ENCODE measurements at places on chromosomes 2 and 18.
A peak's percentile ranks its signal among the peaks of the same experiment; 100 is the strongest.

DNA sequence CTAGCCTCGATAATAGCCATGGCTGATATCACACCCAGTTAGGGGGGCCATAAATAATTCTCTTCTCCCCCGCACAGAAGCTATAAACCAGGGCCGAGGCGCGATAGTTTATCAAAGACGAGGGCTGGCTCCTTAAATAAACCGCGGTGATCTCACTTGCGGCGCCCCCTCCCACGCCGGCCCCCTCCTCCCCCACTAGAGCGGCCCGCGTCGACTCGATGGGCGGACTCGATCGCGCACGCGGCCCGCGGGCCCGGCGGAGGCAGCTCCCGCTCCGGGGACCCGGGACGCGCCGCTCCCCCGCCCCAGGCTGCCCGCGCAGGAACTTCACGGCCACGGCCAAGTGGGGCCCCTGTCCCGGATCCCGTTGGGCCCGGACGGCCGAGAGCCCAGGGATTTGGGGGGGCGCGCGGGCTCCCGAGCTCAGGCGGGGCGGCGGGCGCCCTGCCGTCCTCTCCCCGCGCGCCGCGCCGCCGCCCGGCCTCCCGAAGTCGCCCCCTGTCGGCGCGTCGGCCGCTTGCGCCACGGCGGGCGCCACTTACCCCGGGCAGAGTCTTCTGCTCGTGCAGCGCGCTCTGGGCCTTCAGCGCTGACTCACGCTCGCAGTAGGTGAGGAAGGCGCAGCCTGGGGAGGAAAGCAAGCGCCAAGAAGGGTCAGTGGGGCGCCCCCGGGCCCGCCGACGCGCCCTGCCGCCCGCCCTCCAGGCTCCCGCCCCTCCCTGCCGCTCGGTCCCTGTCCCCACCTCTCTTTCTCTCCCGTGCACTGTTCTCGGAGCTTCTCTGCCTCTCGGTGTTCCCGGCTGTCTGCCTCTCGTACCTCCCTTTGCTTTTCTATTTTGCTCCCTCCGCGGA lies 80.4 kb downstream of the CELF4 start:
- DNase-seq: no peak

DNA sequence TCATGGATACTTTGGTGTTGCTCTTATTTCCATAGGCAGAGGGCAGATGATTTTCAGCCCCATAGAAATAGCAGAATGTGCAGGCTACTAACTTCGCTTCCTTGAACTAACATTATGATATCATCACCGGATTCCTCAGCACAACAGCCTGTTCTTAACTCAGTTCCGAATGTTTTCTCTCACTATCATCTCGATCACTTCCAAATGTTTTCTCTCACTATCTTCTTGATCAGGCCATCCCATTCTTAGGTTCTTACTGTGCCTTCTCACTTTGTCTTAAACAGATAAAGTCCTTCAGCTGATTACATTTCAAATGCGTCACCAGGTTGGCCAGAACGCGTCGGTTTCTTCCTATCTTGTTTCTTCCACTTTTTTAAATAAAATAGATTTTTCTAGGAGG lies 11.4 kb upstream of the MBD2 start:
- no peak for DNase-seq

DNA sequence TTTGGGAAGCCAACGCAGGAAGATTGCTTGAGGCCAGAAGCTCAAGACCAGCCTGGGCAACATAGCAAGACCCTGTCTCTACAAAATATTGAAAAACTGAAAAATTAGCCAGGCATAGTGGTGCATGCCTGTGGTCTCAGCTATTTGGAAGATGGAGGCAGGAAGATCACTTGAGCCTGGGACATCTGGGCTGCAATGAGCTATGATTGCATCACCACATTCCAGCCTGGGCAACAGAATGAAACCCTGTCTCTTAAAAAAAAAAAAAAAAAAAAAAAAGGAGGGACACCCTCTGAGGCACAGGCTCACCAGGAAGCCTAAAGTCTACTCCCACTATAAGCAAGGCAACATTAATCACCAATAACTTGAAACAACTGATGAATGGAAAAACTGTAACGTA lies 151.1 kb downstream of the CCDC148 start:
- no peak for DNase-seq

DNA sequence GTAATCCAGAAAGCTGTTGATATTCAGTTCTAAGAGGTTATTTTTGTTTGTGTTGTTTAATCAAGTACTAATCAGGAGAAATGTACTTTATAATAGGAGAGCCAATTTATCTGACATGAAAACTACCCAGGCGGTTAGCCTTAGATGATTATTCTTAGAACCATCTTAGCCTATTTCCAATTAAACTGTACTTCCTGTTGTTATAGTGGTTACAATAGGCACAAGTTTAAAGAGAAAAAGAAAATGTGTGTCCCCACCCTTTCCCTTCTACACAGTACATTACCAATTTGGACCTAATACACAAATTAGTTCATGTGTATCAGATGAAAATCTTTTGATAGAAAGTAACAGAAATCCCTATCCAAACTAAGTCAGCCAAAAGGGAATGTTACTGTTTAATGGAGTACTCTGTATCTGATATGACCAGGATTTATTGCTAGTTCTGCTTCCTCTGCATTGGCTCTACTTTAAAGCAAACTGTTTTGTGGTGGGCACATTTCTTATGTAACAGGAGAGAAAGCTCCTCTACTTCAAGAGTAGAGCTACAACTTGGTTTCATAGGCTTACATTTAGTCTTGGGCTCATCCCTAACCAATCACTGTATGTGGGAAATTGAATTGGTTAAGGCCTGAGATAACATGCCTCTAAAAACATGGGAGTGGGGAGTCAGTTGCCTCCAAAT lies 217.9 kb downstream of the UBE2E3 start:
- DNase-seq: no peak

DNA sequence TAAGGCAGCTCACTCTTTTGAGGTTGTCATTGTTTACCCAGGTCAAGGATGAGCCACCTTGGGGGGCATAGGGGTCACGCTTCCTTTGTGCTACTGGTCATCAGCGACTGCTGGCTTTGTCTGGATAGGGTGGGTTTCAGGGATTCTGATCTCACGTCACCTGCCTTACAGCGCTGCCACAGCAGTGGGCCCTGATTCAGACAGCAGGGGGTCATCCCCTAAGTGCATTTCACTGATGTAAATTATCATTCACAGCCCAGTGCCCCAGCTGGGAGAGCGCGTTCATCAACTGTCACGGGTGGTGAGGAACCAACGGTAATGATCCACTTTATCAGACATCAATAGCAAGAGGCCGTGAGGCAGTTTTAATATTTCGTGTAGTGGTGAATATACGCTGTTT lies 291.2 kb downstream of the NEDD4L start:
- no peak for DNase-seq

DNA sequence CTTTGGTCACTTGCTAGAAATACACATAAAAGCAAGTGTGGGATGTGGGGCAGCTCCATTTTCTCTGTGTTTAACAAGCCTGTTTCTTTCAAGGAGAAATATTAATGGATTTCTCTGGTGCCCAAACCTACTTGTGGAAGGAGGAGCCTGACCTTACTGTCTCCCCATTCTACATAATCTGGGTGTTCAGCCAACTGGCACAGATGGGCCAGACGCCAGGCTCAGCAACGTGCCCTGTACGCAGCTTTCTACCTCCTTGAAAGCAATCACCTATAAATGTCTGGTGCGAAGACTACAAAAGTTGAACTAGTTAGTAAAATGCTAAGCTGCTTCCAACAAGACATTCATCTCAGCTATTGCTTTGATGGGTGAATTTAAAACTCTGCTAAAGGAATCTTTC lies 33.2 kb upstream of the MYO3B start:
- no peak for DNase-seq

DNA sequence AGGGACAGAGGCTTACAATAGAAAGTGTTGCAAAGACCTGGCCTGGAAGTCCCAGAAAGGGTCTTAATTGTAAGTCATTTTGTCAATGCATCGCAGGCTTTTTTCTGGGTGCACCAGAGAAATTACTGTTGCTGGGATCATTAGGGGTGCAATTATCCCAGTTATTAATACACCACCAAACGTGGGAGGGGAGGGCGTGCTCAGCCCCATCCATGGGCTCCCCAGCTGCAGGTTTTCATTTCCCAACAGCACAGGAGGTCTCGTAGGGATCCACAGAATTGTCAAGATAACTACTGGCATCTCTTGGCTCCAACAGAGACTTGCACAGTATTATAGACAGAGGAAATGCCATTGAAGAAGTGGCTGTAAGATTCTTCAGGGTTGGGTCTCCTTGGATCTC lies 69.6 kb upstream of the FZD7 start:
- no peak for DNase-seq

DNA sequence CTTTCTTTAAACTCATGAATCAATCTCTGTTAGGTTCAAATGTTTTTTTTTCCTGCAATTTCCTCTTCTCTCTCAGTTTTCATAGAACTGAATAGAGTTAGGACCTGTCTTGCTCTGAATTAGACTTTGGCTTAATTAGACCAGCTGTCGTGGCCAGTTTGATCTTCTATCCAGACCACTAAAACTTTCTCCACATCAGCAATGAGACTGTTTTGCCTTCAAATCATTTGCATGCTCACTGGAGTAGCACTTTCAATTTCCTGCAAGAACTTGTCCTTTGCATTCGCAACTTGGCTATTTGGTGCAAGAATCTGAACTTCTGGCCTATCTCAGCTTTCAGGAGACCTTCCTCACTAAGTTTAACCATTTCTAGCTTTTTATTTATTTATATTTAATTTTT lies 2002.2 kb upstream of the PIK3C3 start:
- no peak for DNase-seq

- no peak for DNase-seq
These were observed 407.8 kb upstream of the CDH2 start for GRCh38 chr18:28584731-28585130.

- DNase-seq: no peak
These were observed 489.1 kb upstream of the SMIM21 start for GRCh38 chr18:75916624-75916982.

DNA sequence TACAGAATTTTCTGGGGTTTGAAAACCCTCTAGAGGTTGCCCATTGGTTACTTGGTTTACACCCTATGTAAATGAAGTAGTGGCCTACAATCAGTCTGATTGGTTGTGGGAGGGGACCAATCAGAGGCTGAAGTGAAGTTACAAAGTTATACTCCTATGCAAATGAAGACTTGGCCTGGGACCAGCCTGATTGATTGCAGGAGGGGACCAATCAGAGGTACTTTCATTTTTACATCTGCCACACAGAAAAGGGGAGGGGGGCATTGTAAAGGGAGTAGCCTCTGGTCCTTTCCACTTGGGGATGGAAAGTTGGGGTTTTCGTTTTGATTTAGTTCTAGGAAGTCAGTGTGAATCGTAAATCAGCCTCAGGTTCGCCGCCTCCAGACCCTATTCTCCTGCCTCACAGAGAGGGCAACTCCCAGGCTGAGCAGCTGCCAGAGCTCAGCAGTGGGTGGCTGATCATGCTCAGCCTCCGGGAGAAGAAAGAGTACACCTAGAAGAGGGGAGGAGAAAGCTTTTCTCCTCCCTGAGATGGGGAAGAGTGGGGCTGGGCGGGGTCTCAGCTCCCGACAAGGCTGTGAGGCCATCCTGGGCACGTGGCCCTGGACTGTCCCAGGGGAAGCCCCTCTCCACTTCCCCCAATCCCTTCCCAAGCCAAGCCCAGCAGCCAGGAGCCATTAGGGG lies 372.5 kb downstream of the GALR1 start:
- peak; percentile 5 for DNase-seq

GRCh38 chr2:51866361-51866760 lies 834.4 kb upstream of the NRXN1 start:
- no peak for DNase-seq

GRCh38 chr2:121309801-121310200 lies 24.8 kb upstream of the TFCP2L1 start:
- no peak for DNase-seq

DNA sequence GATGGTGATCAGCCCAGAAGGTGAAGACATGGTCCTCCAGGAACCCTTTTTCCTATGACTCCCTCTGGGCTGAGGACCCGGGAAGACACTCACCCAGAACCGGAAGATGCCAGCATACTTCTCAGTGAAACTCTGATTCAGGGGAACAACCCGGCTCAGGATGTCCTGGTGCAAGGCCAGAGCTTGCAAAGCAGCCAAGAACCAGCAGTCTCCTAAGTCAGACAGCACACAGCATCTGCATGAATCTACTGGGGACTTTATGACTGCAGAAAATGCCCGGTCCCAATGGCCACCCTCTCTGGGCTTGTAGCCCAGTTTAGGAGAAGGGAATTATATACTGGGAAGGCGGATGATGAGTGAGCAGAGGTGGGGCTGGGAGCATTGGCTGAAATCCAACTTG lies 15.3 kb downstream of the CAPN14 start:
- no peak for DNase-seq

DNA sequence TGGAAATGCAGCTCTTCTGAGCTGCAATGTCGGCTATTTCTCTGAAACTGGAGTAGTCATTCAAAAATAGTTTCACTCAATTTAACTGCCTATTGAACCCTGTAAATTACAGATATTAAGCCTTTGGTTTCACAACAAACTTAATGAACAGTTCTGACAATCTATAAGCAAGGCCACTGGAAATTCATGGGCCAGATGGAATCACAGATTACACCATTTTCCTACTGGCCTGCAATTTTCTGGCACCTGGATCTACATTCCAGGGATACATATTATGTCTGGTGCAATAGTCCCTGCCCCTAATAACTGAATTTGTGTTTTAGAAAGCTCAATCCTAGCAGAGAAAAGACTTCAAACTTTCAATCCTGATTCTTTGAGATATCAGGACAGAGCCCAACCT lies 551.7 kb downstream of the RNF144A start:
- no peak for DNase-seq

DNA sequence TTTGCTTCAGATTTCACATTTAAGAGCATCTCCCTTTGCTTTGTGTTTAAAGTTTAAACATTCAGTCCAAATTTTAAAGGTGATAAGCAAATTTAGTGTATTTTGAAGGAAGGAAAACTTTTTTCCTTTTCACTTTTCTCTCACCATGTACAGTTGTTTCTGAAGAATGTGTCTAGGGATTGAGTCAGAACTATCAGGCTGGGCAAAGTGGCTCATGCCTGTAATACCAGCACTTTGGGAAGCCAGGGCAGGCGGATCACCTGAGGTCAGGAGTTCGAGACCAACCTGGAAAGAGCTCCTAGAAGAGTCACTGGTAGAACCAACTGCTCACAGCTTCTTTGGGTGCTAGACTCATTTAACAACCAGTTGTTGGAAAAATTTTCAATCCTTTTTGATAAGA lies 327.0 kb upstream of the THUMPD2 start:
- no peak for DNase-seq

DNA sequence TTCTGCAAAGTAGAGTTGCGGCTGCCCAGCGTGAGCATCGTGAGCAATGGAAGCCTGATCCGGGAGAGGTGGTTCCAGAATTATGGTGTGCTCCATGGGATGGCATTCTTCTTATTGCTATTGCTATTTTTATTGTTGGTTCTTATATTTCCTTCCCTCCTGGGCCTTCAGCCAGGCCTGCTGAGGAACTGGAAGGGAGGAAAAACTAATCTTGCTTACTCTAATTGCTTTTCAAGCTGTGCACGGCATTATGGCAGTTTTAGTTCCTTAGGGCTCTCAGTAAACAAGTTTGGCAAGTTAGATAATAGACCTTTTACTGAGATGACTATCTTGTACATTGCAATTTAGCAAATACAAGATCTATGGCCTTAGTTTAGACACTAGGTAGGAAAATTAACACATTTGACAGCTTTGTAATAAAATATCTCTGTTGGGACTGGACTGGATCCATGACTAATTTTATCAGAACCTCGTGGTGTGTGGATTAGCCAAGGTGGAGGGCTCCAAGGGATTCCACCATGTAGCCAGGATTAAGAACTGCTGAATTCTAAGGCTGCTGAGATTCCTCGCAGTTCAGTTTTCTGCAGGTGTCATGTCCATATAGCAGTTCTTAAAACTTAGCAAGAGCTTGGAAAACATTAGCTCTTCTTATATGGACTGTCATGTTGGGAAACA lies 6.0 kb downstream of the RSAD2 start:
- DNase-seq: no peak

Measured in stimulated activated CD4-positive, alpha-beta T cell treated with anti-CD3 and anti-CD28 coated beads, TNF-alpha, amount 100 ng/mL, for 24 hours (primary cell).